ENCODE measurements at places on chromosomes 1 and 21.

DNA sequence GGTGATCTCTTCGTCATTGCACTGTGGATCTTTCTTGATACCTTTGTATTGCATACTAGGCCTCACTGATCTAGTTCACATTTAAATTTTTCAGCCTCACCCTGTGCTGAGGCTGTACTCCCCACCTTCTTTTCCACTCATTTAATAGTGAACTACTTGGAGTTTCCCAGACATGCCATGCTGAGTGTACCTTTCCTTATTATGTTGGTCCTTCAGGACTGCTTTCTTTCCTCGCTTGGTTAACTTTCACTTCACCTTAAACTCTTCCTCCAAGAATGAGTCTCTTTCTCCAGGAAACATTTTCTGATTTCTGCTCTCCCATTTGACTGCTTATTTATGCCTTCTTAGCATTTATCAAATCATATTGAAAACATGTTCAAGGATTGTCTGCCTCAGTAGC, 20.8 kb downstream of the RNF2 start:
- no peak for DNase-seq

GRCh38 chr1:154440036-154440804, 35.1 kb downstream of the IL6R start:
- DNase-seq: no peak

- DNase-seq: no peak
Measured at GRCh38 chr1:51070640-51071039, 31.4 kb upstream of the C1orf185 start.

- DNase-seq: no peak
Measured at GRCh38 chr1:228226956-228227791, 19.3 kb downstream of the OBSCN start.

DNA sequence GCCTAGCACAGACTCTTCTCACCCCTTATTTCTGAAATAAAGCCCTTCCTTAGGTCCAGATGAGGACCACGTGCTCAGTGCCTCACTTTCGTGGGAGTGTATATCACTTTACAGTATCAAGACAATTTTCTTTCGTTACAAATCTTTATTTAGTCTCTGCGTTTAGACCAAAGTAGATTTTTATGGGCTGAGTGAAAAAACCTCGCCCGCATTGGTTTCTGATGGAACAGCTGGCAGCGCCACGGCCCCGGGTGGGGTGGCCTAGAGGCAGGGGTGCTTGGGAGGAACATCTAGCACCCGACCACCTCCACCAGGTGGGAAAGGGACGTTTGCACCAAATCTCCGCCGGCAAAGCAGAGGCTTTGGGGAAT, 7.6 kb downstream of the SIM2 start:
- no peak for DNase-seq

- DNase-seq: no peak
Measured at GRCh38 chr1:175208773-175209492, 16.4 kb upstream of the KIAA0040 start.

- DNase-seq: no peak
Measured at GRCh38 chr1:66270119-66270812, 263.7 kb upstream of the SGIP1 start.

DNA sequence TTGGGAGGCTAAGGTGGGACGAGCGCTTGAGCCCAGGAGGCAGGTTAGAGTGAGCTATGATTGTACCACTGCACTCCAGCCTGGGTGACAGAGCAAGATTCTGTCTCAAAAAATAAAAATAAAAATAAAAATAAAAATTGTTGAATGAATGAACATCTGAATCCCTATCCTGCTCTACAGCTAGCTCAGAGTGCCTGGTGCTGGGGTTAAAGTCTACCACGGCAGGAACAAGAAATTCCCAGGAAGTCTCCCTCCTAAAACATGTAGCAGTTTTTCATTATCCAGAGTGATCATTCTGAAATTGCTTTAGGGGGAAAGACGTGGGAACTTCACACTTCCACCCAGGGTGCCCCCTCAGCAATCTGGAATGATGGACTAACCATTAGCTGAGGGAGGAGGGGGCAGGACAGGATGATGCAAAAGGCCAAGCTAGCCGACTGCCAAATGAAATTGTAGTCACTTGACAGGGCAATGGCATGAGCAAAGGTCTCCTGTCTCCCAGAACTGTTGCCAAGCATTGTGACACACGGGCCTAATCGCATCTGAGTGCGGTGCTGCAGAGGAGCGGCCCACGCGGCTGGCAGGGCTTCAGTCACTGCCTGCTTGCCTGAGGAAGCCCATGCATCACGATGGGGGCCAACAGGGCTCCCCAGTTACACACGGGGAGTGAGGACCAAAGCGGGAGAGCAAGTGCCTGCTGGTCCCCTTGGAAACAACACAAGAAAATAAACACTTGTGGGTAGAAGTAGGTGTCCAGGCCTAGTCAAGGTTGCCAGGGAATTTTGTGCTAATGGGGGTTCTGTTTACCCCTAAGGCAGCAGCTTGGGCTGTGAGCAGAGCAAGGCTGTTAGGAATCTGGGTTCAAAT, 85.7 kb downstream of the NENF start:
- DNase-seq: no peak

- no peak for DNase-seq
Measured at GRCh38 chr1:3226191-3226590, 157.2 kb downstream of the PRDM16 start.

DNA sequence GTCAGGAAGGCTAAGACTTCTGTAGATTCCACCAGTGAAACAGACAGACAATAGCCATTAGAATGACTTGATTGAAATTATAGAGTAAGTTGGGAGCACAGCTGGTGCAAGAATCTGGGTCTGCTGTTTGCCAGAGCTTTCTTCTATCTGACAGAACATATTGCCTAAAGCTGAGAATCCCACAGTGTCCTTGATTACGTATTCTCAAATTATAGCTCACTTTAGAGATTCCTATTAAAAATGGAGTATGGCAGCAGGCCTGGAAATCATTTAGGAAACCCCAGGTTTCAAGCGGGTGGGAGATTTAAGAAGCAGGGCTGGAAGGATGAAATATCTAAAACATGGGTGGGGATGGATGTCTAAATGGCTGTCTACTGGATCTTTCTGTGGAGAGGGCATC, 639.7 kb upstream of the CXADR start:
- DNase-seq: no peak

DNA sequence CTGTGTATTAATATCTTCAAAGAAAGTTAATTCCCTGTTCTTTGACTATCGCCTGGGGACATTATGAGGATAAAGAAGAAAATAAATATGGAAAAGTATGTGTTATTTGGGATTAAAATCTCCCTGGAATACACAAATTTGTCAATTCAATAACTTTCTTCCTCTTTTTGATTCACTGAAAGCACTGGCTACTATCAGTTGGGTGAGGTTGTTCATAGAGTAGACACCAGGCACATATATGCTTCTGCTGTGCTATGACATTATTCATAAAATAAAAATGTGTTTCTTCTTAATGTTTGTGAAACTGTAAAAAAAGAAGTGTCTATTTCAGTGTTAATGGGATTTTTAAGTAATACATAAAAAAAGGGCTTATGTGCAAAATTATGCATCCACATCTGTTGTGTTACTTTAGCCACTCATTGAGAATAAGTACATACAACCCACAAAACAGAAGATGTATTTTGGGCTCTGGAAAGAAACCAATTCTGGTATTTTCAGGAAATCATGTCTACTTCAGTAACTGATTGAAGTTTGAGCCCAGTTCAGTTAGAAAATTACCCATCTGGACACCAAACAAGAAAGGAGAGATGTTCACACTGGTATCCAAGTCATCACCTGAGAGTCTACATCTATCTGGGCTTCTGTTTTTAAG, 169.4 kb downstream of the GABPA start:
- no peak for DNase-seq

DNA sequence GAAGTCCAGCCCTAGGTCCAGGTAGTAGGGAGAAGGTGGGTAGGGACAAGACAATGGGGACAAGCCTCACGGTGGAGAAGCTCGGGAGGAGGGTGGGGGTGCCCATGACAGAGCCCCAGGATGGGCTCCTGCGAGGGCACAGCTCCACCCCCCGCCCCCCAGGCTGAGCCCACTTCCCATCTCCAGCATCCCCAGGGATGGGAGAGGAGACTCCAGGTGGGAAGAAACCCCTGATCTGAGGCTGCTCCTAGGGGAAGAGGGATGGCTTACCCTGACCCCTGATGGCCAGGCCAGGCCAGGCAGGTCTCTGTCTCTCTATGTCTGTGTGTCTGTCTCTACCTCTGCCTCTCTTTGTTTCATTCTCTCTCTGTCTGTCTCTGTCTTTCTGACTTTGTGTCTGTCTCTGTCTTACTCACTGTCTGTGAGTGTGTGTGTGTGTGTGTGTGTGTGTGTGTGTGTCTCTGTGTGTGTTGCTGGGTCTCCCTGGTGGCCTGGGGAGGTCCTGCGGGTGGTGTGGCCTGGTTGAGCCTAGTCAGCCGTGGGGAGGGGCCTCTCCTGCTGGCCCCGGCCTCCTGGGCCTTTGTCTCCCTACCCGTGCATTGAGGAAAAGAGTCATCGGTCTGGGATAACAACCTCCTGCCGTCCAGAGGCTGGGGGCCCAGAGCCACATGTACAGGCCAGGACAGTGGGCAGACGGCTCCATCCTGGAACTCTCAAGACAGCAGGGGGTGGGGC, 45.7 kb downstream of the WNT9A start:
- DNase-seq: no peak

DNA sequence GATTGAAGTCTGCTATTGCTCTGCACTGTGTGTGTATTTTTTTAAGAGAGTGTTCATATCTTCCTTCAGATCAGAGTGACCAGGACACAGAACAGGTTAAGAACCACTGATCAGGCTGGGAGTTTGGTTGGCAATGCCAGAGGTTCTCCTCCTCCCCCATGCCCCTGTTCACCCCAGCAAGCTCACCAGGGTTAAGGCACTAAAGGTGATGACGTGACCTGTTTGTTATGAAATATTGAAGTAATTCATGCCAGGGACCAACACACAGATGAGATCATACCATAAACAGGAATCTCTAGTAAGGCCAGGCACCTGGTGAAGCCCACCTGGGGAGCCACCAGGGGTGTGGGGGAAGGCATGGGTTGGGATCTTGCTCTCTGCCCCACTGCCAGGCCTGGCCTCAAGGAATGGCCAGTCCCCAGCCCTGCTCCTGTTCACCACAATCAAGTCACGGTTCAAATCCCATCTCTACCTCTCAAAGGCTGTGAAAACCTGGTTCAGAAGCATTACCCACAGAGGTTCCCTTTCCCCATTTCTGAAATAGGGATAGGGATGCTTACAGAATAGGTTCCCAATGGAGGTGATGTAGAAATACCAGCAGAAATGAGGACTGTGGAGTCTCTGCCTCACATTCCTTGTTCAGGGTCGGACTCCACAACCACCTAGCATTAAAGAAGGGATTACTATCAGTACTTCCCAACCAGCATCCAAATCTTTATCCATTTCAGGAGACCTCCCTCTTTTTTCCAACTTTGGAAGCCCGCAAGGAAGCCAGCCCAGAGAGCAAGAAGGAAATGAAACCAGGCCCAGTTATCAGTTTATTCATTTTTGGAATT, 2.4 kb downstream of the ID3 start:
- DNase-seq: no peak

DNA sequence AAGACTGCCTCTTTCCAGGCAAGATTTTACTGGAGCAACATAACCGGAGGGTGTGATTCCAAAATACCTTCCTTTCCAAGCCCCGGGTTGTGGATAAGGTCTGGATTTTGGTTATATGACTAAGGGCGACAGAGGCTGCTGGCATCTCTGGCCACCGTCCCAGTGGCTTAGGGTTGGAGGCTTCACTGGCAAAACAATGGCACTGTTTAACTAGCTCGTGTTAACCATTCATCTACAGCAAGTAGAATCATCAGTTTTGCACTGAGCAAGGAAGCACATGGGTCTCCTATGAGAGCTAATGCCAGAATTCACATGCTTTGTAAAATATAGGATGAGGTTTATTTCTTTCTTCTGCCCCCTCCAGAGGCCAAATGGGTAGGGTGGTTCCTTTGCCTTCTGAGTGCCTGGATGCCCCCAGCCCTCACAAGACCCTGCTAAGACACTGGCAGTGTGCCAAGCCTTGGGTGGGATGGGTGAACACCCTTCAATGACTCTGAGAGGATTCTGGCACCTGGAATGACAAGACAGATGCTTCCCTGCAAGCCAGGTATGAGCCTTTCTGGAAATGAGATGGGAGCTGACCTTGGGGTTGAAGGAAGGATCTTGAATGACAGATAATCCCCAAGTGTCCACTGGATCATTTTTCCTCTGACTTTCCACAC, 36.8 kb downstream of the DHCR24 start:
- no peak for DNase-seq
